H54 (cell line): ENCODE measurements at places on chromosomes 2 and 18.
A peak's percentile ranks its signal among the peaks of the same experiment; 100 is the strongest.

DNA sequence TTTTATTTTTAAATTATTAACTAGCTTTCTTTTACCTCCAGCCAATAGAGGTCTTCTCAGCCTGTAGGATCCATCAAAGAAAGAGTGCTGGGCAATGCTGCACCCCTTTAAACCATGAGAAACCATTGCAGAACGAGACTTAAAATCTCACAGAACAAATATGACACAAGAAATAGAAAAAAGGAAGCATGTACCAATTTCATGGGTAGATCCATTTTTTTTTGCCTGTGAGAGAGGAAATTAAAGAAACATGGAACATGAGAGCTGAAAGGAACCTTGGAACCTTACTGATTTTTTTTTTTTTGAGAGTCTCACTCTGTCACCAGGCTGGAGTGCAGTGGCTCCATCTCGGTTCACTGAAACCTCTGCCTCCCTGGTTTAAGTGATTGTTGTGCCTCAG, 14.0 kb downstream of the HRH4 start:
- DNase-seq: no peak

GRCh38 chr2:145141981-145142380, 622.1 kb upstream of the ZEB2 start:
- DNase-seq: no peak

DNA sequence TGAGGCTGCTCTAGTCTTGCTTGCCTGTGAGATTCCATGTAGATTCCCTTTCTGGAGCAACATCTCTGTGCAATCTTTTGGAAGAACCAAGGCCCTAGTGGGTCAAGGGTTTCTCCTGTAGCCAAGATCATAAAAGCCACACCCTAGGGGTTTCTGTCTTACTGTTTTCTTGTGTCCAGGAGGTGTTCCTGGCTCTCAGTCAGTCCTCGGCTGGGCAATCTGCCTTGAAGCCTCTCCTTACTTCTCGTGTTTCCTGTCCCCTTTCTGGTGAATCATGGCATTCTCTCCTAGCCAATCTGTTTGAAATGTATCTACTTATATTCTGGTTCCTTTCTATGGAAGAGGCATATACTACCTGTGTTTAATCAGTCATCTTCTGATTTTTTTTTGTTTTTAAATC, 484.8 kb upstream of the UBE2E3 start:
- no peak for DNase-seq

GRCh38 chr18:23053776-23054457, 81.4 kb upstream of the CABLES1 start:
- DNase-seq: no peak

DNA sequence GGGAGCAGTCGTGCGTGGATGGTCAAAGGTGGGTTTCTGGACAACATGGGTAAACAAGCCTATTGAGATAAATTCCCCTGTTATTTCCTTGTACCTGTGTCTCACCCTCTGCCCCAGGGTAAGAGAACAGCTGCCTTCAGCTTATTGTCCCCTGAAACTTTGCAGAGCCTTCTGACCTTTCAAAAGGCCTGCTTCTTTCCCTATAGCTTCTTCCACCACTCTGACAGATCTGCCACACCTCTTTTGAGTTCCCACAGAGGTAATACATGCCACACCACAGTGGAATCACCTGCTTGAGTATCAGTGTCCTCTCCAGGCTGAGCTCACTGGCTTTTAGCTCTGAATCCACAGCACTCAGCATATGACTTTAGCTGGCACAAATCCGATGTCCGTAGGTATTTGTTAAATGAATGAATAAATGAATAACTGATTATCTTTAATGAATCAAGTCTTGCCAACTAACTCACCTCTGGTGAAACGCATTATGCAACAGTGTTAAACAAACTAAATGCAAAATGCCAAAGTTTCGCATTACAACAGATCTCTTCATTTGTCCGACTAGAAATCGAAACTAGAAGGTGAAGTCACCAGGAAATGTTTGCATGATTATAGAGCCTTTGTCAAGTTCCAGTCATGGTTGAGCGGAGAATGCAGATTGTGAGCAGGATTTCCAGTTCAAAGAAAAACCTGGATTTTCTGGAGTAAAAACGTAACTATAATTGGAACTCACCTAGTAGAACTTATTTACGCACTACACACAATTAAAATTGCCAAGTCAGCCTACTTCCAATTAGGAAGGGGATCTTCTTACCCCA, 16.4 kb downstream of the DYNAP start:
- no peak for DNase-seq

DNA sequence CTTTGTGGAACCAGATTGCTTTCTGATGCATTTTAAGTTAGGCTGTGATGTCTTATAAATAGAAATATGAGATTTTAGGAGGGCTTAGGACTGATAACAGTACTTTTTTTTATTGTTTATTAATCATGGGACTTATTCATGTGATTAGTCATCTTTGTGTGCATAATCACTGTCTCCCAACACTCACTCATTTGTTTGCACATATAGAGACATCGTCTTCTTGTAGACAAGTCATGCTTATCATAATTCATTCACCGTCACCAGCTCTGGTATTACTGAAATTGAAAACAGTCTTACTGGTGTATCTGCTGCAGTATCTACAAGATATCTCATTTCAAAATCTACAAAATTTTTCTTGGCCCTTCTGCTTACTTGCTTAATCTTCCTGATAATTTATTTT, 45.8 kb downstream of the WDR7 start:
- DNase-seq: no peak

- no peak for DNase-seq
These were observed 584.6 kb upstream of the ACVR2A start for GRCh38 chr2:147260241-147260640.

- no peak for DNase-seq
These were observed 162.8 kb upstream of the LRRTM1 start for GRCh38 chr2:80467262-80467811.

- DNase-seq: peak; percentile 67
These were observed 39.2 kb downstream of the ABCG8 start for GRCh38 chr2:43877782-43878464.

DNA sequence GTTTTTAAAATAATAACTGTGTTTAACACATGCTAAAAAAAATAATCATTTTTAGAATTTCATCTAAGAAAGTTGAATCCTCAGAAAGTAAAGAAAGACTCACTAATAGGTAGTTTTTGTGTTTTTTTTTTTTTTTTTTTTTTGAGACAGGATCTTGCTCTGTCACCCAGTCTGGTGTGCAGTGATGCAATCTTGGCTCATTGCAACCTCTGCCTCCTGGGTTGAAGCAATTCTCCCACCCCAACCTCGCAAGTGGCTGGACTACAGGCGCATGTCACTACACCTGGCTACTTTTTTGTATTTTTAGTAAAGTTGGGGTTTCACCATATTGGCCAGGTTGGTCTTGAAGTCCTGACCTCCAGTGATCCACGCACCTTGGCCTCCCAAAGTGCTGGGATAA, 7.1 kb downstream of the CKAP2L start:
- no peak for DNase-seq

DNA sequence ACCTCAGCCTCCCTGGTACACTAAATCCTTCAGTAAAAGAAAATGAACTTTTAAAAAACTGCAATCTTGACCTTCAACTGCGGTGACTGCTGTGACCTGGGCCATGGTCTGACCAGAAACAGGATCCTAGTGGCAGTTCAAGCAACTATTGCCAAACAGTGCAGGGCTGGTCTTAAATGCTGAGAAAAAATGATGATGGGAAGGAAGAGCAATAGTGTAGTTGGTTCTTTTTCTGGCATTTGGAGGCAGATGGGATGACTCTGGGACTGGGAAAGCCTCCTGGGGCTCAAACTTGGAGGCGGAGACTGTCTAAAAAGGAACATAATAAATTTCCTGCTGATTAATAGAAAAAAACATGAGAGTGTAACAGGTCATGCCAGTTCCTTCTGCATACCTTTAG, 45.4 kb downstream of the CHN1 start:
- no peak for DNase-seq

GRCh38 chr2:128365217-128365905, 46.7 kb upstream of the HS6ST1 start:
- no peak for DNase-seq

DNA sequence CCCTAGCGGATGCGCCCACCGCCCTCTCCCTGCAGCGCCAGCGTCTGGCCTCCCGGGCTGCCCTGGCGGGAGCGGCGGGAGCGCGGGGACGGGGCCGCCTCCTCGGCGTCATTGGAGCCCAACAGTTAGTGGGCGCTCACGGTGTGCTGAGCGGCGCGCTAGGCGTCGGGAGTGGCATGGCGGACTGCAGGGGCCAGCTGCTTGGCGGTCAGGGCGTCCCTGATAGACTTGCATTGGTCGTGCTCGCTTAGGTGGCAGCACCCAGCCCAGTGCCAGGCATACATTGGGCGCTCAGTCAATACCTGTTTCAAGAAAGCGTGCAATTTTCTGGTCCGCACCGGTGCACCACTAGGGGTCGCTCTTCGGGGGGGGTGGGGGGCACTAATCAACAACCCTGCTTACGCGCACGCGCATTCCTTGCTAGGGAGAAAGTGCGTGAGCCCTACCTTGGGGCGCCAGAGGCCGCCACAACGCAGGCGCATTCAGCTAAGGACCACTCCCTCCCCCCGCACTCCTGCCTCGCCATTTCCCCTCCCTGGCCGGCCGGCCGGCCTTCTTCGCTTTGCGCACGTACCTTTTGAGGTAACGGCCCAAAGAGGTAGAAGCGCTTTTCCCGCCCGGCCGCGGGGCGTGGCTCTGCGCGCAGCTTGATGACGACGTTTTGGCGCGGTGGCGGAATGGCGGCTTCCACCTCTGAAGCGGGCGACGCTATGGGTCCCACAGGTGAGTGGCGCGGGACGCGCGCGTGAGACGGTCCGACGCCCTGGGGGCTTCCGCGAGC, 411 bp upstream of the MZT2A start:
- DNase-seq: peak; percentile 90

DNA sequence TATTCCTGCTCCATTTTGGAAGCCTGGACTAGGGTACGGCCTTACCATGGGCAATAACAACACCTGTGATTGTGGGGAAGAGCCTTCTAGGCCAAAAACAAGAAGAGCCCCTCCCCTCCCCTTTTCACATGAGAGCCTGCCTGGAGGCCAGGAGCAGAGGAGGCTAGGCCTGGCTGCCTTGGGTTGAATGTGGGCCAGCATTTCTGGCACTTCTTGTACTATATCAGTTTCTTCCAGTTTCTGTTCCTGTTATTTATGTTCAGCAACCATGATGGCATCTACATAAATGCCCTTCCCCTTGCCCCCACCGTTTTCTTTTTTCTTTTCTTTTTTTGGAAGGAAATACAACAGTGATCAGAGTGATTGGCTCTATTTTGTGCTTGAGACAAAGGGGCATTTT, 58.4 kb downstream of the KCTD18 start:
- no peak for DNase-seq

GRCh38 chr2:104528101-104528500, 325.8 kb upstream of the POU3F3 start:
- DNase-seq: no peak

GRCh38 chr2:106857882-106858478, 28.0 kb downstream of the ST6GAL2 start:
- DNase-seq: no peak

GRCh38 chr2:29189052-29189451, 73.8 kb downstream of the CLIP4 start:
- DNase-seq: no peak

- DNase-seq: no peak
These were observed 23.4 kb downstream of the NEMP2 start for GRCh38 chr2:190511104-190511503.
